ENCODE measurements at places on chromosomes 7 and 10.

GRCh38 chr7:1897076-1897860, 227.2 kb downstream of the ELFN1 start:
- no peak for DNase-seq

- no peak for DNase-seq
Observed at GRCh38 chr10:94220717-94221116, 142.0 kb downstream of the NOC3L start.

- DNase-seq, result peak; percentile 93
Observed at GRCh38 chr7:23020742-23021401, 6.9 kb upstream of the HYCC1 start.

DNA sequence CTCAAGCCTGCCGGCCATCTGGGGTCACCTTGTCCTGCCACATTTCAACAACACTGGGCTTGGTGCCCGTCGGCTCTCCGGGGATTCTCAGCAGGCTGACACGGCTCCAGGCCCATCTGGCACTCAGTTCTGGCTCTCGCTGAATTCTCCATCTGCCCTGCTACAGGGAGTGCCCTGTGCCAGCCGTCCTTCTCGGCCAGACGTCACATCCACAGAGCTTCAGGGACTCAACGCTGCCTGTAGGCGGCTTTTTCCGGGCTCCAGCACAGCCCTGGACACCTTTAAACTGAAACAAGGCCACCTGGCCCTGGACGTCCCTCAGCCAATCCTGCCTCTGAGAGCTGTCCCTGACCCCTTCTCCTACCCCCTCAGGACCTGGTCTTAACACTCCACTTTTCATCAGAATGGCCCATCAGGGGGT, 43.0 kb downstream of the TMEM130 start:
- DNase-seq, result no peak

- DNase-seq, result peak; percentile 71
Observed at GRCh38 chr7:46191776-46192175, 270.7 kb upstream of the IGFBP3 start.

DNA sequence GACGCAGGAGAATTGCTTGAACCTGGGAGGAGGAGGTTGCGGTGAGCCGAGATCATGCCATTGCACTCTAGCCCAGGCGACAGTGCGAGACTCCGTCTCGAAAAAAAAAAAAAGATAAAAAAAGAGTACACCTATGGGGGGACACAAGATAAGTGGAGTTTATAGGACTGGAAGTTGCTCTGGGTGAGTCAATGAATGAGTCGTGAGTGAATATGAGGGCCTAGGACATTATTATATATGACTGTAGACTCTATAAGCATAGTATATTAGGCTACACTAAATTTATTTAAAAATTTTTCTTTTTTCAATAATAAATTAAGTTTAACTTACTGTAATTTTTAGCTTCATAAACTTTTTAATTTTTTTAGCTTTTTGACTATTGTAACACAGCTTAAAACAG, 19.4 kb upstream of the SGCE start:
- no peak for DNase-seq

DNA sequence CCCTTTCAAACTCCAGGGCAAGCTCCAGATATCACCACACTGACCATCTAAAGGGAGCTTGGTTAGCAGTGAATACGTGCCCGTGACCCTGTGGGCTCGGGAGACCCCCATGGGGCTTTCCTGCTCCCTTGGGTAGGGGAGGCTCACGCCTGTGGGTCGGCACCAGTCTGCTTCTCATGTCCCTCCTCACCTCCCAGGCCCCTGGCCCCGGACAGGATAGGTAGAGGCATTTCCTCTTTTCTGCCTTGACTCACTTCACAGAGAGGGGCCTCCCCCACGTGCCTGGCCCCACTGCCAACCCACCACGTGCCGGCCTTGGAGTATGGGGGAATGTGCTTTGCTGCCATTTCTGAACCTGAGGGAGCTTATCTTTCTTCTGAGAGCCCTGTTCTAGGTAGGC, 131.3 kb upstream of the FAM20C start:
- no peak for DNase-seq

DNA sequence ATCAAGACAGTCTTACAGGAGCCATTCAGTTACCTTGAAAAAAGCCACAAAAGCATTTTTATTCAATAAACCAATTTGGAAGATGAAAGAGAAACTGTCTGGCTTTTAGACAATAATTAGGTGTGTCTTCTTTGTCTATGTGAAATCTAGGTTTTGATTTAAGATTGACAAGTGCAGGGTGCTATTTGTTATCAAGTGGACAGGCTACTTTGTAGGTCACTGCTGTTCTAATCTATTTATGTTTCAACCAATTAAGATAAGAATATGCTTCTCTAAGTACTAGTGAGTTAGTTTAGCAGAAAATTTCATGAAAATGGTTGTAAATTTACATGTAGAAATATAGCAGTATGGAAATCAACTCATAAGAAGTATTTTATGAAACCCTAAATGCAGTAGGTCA, 177.5 kb downstream of the CACNA2D1 start:
- no peak for DNase-seq

GRCh38 chr7:76254781-76255180, 47.7 kb upstream of the HSPB1 start:
- no peak for DNase-seq

- DNase-seq, result no peak
Observed at GRCh38 chr7:135697276-135698049, 30.5 kb downstream of the SLC13A4 start.

GRCh38 chr7:92988051-92988450, 129.7 kb downstream of the SAMD9 start:
- DNase-seq, result peak; percentile 63

- DNase-seq, result no peak
Observed at GRCh38 chr10:121088524-121088923, 237.4 kb downstream of the WDR11 start.

DNA sequence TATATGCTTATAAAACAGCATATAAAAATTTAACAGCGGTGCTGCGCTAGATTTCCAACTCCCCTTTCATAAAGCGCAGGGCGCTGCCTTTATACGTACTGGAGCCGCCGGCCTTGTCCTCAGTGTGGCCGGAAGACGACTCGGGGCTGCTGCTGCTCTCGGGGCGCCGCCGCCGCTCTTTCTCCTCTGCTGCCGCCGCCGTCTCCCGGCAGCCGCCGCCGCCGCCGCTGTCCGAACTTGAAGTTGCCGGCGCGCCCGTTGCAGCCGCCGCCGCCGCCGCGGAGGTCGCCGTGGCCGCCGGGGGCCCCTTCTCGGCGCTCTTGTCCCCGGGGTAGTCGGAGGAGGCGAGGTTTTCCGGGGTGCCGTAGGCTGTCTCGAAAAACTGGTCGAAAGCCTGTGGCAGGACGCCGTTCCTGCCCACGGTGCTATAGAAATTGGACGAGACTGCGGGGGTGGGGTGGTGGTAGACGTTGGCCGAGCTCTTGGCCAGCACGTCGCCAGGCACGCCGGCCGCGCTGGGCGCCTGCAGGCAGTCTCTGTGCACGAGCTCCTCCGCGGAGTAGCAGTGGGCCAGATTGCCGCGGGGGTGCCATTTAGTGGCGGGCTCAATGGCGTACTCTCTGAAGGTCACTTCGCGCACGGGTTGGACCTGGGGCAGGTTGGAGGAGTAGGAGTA, 557 bp downstream of the HOXA11 start:
- DNase-seq, result peak; percentile 62

- no peak for DNase-seq
Observed at GRCh38 chr7:115441033-115441432, 519.1 kb downstream of the MDFIC start.

DNA sequence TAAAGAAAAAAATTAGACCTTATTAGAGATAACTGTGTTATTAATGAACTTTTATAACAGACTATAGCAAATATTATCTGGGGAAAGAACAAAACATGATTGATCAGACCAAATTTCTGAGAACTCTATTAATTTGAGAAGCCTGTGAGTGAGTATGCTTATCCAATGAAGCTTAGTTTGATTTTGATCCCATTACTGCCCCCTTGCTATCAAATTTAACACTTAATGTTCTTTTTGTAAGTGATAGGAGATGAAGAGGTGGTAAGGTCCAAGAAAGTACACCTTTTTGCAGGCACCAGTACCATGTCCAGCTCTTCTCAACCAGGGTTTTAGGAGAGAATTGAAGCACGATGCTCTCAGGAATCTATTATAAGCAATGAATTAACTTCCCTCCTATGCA, 49.9 kb downstream of the ZNF365 start:
- peak; percentile 6 for DNase-seq

DNA sequence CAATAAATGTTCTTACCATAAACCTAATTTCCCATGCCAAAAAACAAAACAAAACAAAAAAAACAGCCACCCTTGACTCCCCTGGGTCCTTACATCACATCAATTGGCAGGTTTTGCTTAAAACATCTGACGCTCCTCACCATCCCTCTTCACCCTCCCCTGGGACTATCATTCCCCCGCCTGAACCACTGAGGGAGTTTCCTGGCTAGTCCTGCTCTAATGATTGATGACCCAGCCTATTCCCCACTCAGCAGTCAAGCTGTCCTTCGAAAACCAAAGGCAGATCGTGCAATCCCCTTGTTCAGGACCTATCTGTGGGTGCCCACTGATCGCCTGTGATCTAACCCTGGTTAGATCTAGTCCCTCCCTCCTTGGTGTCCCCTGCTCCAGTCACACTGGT, 11.2 kb upstream of the FRMPD2 start:
- DNase-seq, result no peak

DNA sequence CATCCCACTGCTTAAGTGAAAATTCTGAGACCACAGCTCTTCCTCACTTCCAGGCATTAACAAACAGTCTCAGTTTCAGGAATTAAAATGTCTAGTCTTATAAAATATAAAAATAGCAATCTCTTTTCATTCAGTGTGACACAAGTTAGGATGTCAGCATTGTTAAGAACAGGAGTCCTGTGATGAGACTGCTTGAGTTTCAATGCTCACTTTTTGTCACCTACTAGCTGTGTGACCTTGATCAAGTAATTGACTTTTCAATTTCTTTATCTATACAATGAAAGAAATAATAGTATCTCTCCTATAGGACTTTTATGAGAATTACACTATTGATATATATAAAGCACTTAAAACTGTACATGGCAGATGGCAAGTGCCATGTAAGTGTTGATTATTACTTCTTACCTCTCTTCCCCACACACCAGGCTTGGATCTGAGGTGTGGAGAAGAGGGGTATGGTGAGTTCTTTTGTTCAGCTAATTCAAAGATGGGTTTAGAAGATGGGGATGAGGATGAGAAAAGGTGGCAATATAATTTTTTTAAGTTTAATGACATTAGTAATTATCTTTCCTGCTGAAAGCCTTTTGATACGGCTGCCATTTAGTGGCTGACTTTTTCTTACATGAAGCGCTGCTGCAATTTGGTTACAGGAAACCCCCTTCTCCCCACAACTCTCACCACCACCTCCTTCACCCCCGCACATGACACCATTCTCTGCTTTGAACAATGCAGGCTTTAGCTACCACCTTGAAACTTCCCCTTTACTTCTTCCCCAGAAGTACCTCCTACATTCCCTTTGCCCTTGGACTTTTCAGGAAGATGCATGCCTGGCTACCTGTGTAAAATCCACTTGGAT, 20.8 kb upstream of the HYAL4 start:
- no peak for DNase-seq

GRCh38 chr10:6711408-6711841, 131.3 kb upstream of the PRKCQ start:
- DNase-seq, result no peak
